Stromal cell of bone marrow (primary cell): ENCODE measurements at places on chromosomes 13 and 19.

- no peak for DNase-seq
These were observed 59.0 kb upstream of the MCF2L start for GRCh38 chr13:112910016-112910415.

GRCh38 chr13:95652821-95653220 lies 8.3 kb upstream of the DZIP1 start:
- DNase-seq: no peak

GRCh38 chr19:34489175-34489574 lies 7.6 kb downstream of the WTIP start:
- no peak for DNase-seq

GRCh38 chr19:40613690-40614621 lies 12.8 kb downstream of the LTBP4 start:
- DNase-seq: peak; percentile 43

- no peak for DNase-seq
These were observed 154.0 kb downstream of the NALCN start for GRCh38 chr13:101262306-101262705.

GRCh38 chr13:52926971-52927370 lies 78.5 kb upstream of the PCDH8 start:
- no peak for DNase-seq

DNA sequence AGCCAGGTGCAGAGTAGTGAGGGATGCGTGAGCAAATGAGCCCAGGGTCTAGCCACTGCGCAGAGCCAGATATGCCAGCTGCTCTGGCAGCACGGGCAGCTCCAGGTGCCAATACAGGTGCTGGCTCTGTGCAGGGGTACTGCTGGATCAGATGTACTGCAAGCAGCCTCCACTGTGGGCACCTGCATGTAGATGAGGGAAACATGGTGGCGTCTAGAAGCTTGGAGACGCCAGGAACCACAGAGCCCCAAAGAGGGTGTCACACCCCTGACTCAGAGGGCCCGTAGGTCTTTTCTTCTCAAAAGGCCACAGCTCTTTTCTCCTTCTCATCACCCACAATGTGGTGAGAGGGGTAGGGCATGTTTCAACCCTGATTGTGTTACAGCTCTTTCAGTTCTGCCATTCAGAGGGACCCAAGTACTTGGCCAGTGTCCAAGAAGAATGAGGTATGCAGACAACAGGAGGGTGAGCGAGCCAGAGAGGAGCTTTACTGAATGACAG lies 244.4 kb upstream of the SLITRK1 start:
- no peak for DNase-seq

DNA sequence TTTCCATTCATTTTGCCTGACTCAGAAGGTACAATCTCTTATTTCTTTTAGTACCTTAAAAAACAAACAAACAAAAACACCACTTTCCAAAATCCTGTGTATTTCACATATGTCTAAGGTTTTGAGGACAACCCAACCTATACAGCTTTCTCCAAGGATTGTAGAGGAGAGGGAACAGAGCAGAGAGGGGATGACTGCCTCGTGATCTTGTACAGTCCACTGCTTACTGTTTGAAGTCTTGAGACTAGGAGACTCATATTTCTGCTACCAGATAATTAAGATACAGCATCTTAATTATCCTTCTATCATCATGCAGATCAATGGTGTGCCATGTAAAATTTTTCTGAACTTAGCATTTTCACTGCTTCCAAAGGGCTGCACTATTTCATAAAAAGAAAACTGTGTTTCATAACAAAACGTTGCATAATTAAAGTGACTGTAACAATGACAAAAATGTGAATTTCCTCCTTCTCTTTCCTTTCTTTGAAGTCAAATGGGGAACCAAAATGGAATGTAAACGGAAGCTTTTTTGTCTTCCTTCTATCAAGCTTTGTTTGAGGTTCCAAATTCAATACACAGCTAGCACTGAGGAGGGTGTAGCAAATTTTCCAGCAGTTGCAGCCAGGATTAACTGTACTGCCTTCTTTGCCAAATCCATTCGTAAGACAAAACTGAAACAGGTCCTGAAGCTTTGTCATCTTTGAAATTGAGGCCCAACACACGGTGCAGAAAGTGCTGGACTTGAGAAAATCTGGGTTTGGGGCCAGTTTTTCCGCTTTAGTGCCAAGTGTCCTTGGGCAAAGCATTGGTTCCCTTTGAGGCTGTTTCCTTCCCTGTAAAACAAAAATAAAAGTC lies 34.9 kb upstream of the RCBTB2 start:
- peak; percentile 40 for DNase-seq

GRCh38 chr13:72694314-72694713 lies 33.1 kb downstream of the MZT1 start:
- DNase-seq: no peak

GRCh38 chr13:87953381-87953780 lies 282.2 kb downstream of the SLITRK5 start:
- no peak for DNase-seq

- no peak for DNase-seq
These were observed 813.4 kb downstream of the SLITRK6 start for GRCh38 chr13:84985860-84986259.

- DNase-seq: no peak
These were observed 2.5 kb upstream of the KEAP1 start for GRCh38 chr19:10505583-10506229.

- no peak for DNase-seq
These were observed 38.7 kb downstream of the CYP4F2 start for GRCh38 chr19:15859187-15859586.

GRCh38 chr13:40477623-40478608 lies 188.5 kb downstream of the FOXO1 start:
- peak; percentile 2 for DNase-seq

- DNase-seq: no peak
These were observed 9.2 kb upstream of the CLIP3 start for GRCh38 chr19:36041831-36042230.

DNA sequence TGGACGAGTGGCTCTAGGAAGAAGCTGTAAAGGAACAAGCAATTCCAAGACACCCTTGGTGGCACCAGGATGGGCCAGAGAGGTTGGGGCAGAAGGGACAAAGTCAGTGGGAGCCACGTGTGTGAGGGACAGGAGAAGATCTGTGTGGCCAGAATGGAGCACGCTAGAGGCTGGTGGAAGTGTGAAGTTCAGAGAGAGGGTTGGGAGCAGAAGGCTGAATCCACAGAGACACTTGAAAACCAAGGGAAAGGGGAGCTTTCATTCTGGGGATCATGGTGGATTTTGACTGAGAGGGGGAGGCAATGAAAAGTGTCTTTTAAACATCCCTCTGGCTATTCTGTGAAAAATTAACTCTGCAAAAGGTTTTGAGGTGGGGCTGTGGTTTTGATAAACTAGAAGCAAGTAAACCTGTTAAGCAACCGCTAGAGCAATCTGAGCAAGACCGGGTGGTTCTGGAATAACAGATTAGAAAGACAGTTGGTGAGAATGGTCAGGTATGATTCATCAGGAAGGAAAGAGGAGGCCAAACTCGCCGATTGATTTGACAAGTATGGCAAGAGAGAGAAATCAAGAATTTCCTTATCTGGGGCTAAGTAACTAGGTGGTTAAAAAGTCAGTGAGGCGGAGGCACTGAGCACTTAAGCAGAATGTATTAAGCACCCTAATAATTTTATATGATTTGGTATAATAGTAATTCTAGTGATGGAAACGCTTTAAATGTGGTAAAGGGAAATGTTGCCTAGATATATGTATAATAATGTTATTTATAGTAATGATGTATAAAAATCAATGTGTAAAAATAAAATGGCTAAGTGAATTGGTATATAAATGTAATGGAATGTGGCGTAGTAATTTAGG lies 140.0 kb downstream of the MYO16 start:
- DNase-seq: no peak

- peak; percentile 40 for DNase-seq
These were observed 37.3 kb downstream of the SMARCA4 start for GRCh38 chr19:10998045-10998533.

GRCh38 chr19:35986664-35987570 lies 8.1 kb upstream of the SDHAF1 start:
- no peak for DNase-seq

DNA sequence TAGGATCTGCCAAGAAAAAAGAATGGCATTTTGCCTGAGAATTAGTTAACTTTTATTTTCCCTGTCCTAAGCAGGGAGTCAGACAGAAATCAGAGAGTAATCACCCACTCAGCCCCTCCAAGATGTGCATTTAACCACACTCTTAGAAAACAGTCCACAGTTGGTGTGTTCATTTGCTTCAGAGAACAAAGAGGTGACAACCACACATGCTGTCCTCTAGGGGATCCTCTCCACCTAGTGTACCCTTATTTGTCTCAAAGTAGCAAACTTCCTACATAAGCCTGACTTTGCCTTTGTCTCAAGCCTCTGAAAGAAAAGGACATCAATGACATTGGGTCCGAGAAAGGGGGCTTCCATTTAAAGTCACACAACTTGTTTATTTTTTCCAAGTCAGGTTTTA lies 107.0 kb upstream of the RFC3 start:
- DNase-seq: no peak

DNA sequence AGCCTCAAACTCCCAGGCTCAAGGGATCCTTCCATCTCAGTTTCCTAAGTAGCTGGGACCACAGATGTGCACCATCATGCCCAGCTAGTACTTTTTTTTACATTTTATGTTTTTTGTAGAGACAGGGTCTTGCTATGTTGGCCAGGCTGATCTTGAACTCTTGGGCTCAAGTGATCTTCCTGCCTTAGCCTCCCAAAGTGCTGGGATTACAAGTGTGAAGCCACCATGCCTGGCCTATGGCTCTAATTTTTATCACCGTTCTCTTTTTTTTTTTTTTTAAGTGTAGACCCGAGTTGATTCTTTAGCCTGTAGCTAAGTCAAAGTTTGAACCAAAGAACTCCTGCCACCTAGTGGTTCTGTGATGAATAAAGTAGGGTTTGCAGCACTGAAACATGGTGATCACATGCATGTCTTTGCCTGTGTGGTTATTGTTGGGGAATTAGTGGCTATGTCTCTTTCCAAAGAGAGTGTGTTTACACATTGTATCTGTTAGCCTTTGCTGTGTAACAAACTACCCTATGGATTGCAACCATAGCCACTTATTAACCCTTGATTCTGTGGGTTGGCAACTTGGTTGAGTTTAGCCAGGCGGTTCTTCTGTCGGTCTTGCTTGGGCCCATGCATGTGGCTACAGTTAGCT lies 11.6 kb downstream of the NFILZ start:
- DNase-seq: peak; percentile 41

DNA sequence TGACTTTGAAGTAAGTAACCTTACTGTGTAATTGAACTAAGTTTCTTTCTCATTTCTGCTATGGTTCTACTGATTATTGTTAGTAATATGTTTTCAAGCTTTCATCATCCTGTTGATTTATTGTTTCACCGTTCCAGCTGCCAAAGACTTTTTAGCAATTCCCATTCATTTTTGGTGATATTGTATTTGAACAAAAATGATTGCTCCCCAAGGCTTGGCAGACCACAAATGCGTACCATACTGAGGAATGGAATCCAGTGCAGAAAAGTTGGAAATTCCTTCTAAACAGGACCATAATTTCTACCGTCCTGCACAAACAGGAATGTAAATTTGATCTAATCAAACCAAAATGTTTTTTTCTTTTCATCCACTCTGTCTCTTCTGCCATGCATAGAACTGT lies 10.7 kb downstream of the EPSTI1 start:
- DNase-seq: peak; percentile 56

GRCh38 chr13:87677496-87678371 lies 6.6 kb downstream of the SLITRK5 start:
- no peak for DNase-seq

DNA sequence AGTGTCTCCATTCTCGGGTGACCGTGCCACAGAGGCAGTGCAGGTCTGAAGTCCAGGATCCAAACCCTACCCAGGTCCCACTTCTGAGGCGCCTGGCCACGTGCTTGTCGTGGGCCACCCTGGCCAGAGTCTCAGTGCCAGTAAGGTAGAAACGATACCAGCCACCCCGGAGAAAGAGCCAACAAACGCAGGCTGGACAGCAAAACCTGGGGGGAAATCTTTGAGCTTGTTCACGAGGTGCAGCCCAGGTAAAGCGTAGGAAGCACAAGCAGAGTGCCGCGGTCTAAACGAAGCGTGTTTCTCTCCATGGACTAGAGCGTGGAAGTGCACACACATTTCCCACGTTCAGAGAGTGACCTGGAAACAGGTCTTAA lies 95.6 kb downstream of the ATP11A start:
- DNase-seq: no peak

DNA sequence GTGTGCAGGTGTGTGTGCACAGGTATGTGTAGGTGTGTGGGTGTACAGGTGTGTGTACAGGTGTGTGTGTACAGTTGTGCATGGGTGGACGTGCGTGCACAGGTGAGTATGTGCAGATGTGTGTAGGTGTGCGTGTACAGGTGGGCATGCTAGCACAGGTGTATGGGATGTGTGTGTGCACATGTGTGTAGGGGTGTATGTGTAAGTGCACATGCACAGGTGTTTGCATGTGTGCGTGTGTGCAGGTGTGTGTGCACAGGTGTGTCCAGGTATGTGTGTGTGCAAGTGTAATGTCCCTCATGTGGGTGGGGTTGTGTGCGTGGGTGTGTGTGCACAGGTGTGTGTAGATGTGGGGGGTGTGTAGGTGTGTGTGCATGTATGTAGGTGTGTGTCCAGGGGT lies 27.5 kb upstream of the TFDP1 start:
- no peak for DNase-seq

DNA sequence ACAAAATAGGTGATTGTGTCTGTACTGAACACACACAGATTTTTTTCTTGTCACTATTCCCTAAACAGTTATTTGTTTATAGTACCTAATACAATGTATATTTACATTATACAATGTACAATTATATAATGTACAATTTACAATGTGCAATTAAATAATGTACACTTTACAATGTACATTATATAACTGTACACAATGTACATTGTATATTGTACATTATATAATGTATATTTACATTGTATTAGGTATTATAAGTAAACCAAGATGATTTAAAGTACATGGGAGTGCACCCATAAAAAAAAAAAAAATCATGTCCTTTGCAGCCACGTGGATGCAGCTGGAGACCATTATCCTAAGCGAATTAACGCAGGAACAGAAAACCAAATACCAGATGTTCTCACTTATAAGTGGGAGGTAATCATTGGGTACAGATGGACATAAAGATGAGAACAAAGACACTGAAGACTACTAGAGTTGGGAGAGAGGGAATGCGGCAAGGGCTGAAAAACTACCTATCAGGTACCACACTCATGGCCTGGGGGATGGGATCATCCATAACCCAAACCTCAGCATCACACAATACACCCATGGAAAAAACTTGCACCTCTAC lies 68.1 kb downstream of the ABCC4 start:
- DNase-seq: no peak

GRCh38 chr19:1244693-1245451 lies 3.3 kb downstream of the ATP5F1D start:
- DNase-seq: no peak

DNA sequence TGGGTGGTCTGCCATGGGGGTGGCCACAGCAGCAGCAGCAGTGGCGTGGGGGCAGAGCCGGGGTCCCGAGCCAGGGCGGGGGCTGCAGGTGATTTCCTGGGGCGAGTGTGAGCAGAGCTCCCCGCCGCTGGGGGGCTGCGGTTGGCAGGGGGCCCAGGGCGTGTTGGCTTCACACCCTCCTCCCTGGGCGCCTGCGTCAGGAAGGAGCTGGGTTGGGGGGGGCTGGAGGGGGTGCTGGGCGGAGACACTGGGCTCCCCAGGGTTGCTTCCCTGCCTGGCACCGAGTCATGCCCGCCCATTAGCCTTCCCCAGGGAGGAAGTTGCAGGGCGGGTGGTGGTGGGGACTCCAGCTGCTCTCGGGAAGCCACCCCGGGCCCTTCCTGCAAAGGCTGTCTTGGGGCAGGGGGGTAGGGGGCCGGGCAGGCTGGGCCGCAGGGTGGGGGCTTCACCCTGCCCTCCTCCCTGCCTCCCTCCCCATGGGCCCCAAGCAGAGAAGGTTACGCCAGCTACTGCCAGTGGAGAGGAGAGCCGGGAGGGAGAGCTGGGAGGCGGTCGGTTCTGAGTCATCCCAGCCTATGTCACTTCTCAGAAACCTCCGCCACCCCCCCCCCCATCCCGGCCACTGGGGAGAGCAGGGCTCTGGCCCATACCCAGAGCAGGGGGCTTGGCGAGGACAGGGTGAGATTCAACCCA lies 4.6 kb downstream of the MIDN start:
- DNase-seq: peak; percentile 96
